ENCODE measurements at places on chromosomes 2 and 18. TPM values are rescaled to one million over a fixed set of nuclear protein-coding genes. Genes with fewer than 3 reads are reported as not detected.

DNA sequence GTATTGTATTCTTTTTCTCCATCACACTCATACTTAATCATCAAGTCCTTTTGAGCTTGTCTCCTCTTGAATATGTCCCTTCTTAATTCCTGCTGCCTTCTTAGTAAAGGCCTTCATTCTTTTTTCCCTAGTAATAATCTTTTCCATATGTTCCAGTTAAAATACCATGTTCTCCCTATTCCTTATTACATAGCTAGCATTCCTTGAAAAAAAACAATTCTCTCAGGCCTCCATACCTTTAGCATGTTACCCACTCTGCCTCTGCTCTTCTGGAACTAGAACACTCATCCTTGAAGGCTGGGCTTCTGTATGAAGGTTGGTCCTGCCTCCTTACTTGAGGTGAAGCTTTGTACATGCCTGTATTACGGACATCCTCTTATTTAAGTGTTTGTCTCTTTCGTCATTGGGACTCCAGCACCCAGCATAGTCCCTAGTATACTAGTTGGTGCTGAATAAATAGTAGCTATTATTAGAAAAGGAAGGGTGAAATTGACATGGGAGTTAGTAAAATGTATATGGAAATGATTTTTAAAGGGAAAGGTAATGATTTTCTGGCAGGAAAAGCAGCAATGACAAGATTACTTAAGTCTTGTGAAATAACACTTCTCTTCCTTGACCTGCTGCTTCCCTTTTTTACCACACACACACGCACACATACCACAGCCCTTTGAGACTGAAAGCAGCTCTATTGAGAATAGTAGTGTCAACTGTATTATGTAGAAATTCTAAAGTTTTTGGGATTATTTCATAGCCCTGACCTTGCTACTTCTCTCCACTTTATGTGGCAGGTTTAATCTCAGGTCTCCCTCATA is 45.6 kb downstream of the REL start:
- no peak overlapping the region for H3K27ac ChIP-seq
- peaks cover 11% of the 10 kb centered on the region for H3K36me3 ChIP-seq
- H3K4me3 ChIP-seq: no peak overlapping the region

GRCh38 chr2:15155959-15156574 is 405.1 kb downstream of the NBAS start:
- DNase-seq: no peak
- H3K4me3 ChIP-seq: no peak overlapping the region
- no peaks in the 10 kb centered on the region for H3K27me3 ChIP-seq
- H3K4me1 ChIP-seq: no peaks in the 10 kb centered on the region
- no peaks in the 10 kb centered on the region for H3K36me3 ChIP-seq
- H3K27ac ChIP-seq: no peak overlapping the region

GRCh38 chr2:177868806-177869205 is 203.8 kb downstream of the PDE11A start:
- no peak overlapping the region for H3K27ac ChIP-seq
- no peak for DNase-seq
- H3K36me3 ChIP-seq: no peaks in the 10 kb centered on the region
- no peaks in the 10 kb centered on the region for H3K27me3 ChIP-seq
- no peak overlapping the region for H3K4me3 ChIP-seq

- H3K4me1 ChIP-seq: no peaks in the 10 kb centered on the region
- no peaks in the 10 kb centered on the region for H3K36me3 ChIP-seq
- H3K4me3 ChIP-seq: no peak overlapping the region
- H3K27ac ChIP-seq: no peak overlapping the region
- no peaks in the 10 kb centered on the region for H3K27me3 ChIP-seq
Observed at GRCh38 chr2:34317797-34318196, 718.7 kb upstream of the FAM98A start.

GRCh38 chr18:13227910-13228309 is 9.3 kb downstream of the LDLRAD4 start:
- DNase-seq: no peak
- H3K36me3 ChIP-seq: no peaks in the 10 kb centered on the region
- H3K4me1 ChIP-seq: peaks cover 34% of the 10 kb centered on the region
- no peak overlapping the region for H3K27ac ChIP-seq

- H3K27me3 ChIP-seq: no peaks in the 10 kb centered on the region
- no peak for DNase-seq
- H3K4me1 ChIP-seq: no peaks in the 10 kb centered on the region
- H3K4me3 ChIP-seq: no peak overlapping the region
Observed at GRCh38 chr2:24199968-24200590, 25.2 kb downstream of the FAM228A start.

Gene C1QL2
- total RNA-seq: 0.31 TPM

Gene BZW1
- total RNA-seq: 215 TPM
